ENCODE measurements at places on chromosomes 3 and 15.

GRCh38 chr15:67161412-67161811 is 93.0 kb downstream of the AAGAB start:
- DNase-seq, result no peak

GRCh38 chr3:87082796-87083440 is 92.0 kb upstream of the VGLL3 start:
- peak; percentile 36 for DNase-seq

DNA sequence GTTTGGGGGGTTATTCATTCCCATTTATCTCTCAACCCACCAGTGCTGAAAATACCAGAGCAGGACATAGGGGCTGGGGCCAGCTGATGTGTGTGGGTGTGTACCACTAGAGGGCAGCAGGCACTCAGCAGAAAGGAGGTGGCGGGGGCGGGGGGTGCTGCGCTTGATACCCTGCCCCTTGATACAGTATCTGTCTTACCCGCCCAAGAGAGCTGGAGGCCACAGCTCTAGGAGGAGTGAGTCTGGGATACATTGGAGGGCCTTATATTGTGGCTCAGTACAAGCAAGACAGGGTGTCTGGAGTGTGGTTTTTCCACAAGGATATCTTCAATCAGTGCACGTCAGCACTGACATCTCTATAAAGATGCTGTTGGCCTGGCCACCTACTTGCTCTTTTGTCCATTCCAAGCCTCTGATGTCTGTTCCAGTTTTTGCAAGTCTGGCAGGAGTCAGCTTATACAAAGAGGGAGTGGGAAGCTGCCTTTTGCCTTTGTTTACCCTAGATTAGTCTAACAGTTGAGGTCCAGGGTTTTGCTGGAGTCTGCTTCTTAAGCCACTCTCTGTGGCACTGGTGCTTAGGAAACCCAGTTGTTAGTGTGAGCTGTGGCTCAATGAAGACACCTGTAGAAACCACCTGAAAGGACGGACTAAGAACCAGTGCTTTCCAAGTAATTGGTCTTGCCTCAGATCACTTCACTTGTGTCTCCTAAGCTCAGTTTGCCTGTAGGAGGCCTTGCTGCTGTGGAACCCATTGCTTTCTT is 1.5 kb upstream of the RBM15B start:
- peak; percentile 83 for DNase-seq

DNA sequence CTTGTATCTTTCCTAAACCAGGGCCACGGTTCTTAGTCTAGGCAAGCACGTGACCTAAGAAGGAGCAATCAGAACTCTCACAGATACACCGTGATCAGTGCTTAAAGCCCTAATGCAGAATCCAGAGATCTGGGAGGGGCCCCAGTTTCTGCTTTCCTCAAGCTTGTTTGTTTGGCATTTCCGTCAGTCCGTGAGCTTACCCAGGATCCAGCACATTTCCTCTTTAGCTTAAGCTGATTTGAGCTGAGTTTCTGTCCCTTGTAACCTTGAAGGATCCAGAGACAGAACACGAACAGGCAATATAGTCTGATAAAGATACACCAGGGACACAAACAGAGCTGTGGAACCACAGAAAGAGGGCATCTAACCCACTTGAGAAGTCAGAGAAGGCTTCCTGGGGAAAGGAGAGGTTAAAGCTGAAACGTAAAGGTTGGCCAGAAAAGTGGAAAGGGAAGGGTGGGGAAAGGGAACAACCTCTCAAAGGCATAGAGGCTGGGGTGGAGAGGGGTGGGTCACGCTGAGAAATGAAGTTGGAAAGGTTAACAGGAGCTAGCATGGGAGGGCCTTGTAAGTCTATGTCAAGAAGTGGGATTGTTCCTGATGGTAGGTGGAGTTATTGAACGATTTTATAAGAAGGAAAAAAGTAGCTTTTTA is 42.1 kb upstream of the RARB start:
- no peak for DNase-seq

DNA sequence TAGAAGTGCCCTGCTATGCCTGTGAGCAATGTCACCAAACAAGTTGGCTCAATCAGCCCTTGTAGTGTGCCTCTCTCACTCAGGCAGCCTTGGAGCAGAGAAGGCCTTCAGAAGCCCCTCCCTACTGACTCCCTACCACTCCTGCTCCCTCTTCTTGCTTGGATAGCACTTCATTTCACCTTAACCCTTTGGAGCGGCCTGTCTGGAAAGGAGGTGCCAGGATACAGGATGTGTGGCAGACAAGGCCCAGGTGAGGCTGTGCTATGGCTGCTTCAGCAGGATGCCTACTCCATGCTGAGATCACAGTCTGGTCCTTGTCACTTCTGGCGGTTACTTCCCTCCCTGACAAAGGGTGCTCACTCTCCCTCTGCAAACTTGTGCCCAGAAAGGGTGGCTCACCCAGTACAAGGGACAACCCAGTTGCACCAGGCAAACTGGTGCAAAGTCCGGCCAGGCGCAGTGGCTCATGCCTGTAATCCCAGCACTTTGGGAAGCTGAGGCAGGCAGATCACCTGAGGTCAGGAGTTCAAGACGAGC is 1.1 kb downstream of the MON1A start:
- no peak for DNase-seq

GRCh38 chr3:104452697-104453096 is 914.0 kb upstream of the ALCAM start:
- DNase-seq, result no peak
